ENCODE measurements at places on chromosomes 6 and 20.

GRCh38 chr6:102075539-102075938, 682.0 kb downstream of the GRIK2 start:
- DNase-seq, result no peak

GRCh38 chr20:23140991-23141390, 54.9 kb upstream of the CD93 start:
- no peak for DNase-seq

DNA sequence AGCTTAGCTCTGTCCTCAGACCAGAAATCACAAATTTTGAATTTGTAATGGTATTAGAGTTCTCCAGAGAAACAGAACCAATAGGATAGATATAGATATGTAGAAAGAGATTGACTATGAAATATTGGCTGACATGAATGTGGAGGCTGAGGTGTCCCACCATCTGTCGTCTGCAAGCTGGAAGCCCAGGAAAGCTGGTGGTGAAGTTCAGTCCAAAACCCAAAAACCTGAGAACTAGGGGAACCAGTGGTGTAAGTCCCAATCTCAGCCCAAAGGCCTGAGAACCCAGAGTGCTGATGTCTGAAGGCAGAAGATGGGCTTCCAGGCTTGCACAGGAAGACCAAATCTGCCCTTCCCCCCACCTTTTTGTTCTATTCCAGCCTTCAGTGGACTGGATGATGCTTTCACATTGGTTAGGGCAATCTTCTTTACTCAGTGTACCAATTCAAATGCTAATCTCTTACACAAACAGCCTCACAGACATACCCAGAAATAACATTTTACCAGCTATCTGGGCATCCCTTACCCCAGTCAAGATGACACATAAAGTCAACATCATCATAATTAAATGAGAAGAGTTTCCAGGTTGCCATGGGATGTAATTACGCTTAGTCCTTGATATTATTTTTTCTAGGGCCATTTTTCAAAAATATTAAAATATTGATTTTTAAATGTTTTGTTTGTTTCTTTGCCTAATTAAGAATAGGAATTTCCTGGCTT, 570.8 kb downstream of the UTRN start:
- no peak for DNase-seq

DNA sequence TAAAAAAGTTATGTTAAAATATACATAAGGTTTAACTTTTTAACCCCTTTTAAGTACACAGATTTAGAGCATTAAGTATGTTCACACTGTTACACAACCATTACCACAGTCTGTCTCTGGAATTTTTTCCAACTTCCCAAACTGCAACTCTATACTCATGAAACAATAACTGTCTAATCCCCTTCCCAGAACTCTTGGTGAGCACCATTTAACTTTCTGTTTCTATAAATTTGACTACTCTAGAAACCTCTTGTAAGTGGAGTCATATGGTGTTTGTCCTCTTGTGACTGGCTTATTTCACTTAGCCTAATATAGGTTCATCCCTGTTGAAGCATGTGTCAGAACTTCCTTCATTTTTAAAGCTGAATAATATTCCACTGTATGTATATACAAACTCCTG, 98.1 kb downstream of the MAP3K7 start:
- DNase-seq, result no peak

GRCh38 chr6:71299541-71300470, 11.2 kb downstream of the OGFRL1 start:
- DNase-seq, result no peak

DNA sequence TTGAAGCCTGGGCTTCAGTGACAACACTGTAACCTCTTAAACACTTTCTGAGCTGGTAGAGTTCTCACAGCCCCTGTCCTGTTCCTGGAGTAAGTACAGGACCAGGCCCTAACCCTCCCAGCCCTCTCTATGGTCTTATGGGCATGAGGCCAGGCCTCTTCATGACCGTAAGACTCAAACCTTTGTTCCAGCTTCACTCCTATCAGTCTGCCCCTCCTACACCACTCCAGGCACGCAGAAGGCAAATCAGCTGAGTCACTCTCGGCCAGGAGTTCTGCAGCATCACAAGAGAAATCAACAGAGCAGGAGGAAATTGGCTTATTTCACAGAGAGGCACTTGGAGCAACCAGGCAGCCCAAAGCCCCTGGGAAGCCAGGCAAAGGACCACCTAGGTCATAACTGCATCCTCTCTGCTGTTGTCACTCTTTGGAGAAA, 25.3 kb upstream of the CHD6 start:
- DNase-seq, result no peak

- no peak for DNase-seq
Measured at GRCh38 chr6:120108061-120108795, 758.7 kb upstream of the MAN1A1 start.

- DNase-seq, result no peak
Measured at GRCh38 chr6:64000818-64001491, 365.4 kb downstream of the PHF3 start.

GRCh38 chr6:5012519-5012918, 8.7 kb upstream of the RPP40 start:
- no peak for DNase-seq

DNA sequence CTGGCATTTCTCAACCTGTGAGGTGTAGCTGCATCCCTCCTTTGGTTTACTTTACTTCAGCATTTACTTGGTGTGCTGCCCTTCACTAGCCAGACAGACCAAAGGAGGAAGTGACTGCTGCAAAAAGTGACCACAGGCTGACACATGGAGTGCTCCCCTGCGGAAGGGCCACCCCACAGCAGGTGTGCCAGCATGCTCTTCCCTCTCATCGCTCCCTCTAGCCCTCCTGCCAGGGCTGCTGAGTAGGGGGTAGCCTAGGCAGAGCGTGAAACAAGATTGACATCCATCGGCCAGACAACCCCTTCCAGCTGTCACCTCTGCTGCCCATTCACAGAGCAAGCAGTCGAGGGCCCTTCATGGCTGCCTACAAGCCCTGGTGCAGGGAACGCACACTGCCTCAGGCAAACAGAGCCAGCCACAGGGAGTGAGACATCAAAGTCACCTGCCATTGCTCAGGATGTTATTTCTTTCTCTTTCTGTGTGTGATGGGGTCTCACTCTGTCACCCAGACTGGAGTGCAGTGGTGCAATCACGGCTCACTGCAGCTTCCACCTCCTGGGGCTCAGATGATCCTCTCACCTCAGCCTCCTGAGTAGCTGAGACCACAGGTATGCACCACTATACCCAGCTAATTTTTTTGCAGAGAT, 102.0 kb upstream of the RPS6KA2 start:
- DNase-seq, result no peak

- no peak for DNase-seq
Measured at GRCh38 chr6:47670851-47671250, 27.5 kb upstream of the ADGRF4 start.

GRCh38 chr6:150087336-150087735, 18.4 kb upstream of the ULBP3 start:
- no peak for DNase-seq

DNA sequence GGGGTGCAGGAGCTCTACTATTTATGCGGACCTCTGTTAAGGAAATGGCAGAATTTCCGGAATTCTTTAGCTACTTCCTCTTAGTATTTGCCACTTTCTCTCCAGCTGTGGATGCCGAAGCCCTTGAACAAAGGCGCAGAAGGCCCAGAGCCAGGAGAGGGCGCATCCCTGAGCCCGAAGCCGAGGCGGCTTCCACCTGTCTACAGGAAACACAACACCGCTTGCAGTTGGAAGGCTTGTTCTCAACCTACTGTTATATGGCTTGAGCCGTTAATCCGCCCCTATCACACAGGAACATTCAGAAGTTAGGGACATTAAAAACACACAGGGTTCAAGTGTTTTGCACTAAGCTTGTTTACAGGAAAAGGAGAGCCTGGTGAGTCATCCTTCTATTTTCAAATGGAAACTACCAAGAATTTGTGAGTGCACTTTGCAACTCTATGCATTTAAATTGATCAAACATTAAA, 417.1 kb downstream of the BCKDHB start:
- DNase-seq, result no peak

- no peak for DNase-seq
Measured at GRCh38 chr20:59680148-59680650, 75.9 kb downstream of the PHACTR3 start.

DNA sequence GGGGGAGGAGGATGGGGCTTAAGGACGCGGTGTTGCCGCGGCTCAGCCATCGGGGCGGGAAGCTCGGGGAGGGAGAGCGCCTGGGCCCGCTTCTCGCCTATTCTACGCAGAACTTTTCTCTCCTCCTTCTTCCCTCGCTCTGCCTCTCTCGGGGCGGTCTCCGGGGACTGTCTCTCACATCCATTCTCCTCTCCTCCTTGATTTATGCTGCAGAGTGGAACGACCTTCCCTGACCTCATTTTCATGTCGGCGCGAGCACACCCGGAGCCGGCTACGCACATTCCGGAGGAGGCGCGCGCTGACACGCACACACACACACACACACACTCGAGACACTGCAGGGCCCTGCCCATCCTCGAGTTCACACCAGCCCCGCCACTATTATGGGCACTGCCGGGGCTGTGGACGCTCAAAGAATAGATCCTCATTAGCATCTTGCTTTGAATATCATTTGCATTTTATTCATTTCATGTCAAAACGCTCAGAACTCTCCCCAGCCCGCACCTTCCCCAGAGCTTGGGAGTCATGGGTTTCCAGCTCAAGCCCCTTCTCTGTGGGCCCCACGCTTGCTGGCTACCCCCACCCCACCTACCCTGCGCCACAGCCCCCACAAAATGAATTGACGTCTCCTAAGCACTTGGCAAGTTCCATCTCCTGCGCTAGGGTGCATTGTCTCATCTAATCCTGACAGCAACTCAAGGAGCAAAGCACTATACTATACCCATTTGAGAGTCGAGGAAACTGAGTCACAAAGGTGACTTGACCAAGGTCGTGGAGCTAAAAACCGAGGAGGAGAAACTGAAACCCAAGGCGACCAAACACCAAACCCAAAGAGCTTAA, 36.8 kb downstream of the NCR2 start:
- no peak for DNase-seq

- peak; percentile 8 for DNase-seq
Measured at GRCh38 chr6:44593539-44593944, 206.0 kb downstream of the CDC5L start.

DNA sequence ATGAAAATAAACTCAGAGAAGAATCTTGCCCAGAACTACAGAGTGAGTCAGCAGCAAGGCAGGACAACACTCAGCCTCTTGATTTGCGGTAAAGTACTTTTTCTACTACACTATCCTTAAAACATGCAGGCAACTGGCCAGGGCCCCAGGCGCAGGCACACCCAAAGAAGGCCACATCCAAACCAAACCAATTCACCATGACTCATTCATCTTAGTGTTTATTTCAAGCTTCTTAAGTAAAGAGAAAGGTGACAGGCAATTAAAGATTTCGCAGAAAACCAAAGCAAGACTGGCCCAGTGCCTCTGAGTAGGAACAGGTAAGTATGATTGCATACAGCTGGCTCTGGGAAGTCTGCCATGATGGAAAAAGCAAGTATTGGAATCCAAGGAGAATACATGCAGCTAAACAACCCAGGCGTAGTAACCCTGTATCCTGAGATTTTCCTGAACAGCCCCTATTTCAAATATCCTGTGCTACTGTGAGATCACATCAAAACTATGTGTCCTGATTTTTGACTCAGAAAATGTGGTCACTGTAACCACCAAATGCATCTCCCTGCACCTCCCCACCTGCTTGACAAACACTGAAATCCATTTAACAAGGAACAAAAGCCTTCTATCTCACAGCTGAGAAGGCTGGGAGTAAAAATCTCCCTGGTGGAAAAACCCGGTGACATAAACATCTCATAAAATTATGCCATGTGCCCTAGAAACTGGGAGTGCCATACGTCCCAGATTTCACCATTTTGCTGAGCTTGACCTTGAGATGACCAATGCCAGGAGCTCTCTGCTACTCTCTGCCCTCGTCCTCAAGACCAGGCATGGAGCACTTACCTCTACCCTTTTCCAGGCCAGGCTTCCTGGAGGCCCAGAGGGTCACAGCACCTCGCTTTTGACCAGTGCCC, 12.4 kb downstream of the WFDC3 start:
- no peak for DNase-seq

DNA sequence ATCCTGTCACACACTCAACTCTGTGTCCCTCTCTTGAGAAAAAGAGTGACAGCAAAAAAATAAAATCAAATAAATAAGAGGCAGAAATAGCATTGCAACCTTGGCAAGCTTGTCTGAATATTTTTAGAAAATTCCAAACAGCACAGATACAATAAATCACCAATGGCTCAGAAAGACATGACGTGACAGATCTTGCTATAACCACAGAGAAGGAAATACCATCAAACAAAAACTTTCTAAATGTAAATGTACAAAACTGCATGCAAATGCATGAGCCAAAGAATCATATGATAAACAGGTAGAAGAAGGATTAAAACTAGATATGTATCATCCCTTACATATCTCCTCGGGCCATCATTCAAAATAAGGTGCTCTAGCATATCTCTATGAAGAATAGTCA, 549.2 kb upstream of the NOX3 start:
- DNase-seq, result no peak

DNA sequence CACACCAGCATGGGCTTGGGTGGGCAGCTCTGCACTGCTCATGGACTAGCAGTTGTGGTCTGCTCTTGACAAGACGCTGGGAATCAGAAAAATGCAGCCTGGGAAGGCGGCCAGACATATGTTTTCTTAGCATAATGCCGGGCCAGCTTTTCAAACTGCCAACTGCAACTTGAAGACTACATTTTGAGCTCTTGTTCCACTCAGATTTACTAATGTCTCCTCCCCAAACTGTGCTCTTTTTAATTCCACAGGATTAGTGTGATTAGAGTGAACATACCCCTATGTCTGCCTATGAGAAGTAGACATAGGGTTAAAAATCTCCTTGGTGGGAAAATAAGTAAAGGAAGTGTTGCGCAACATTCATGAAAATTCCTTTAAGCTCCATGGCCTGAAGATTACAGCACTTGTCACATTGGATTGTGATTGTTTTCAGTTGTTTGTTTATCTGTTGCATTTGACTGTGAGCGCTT, 5.3 kb upstream of the FNDC1 start:
- no peak for DNase-seq

DNA sequence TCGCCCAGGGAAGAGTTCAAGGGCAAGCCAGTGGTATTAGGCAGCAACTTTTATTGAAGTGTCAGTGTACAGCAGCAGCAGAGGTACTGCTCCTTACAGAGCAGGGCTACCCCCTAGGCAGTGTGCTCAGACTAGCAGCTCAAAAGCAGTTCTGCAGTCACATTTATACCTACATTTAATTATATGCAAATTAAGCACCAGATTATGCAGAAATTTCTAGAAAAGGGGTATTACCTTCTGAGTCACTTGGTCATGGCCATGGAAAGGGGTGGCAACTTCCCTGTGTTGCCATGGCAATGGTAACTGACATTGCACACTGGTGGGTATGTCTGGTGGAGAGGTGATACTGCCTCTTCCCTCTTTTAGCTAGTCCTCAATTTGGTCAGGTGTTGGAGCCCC, 2.1 kb upstream of the ZKSCAN4 start:
- DNase-seq, result no peak

- no peak for DNase-seq
Measured at GRCh38 chr20:50578061-50578777, 68.0 kb downstream of the PTPN1 start.

GRCh38 chr6:142716097-142716496, 228.9 kb downstream of the HIVEP2 start:
- DNase-seq, result no peak
